Thoracic aorta (tissue), 2 donors: ENCODE measurements at places on chromosomes 16 and 17.

GRCh38 chr17:7775051-7775450 is 57.5 kb downstream of the DNAH2 start:
- H3K27me3 ChIP-seq: no peaks in the 10 kb centered on the region
- H3K4me3 ChIP-seq: no peak overlapping the region
- H3K36me3 ChIP-seq: no peaks in the 10 kb centered on the region
- no peaks in the 10 kb centered on the region for H3K4me1 ChIP-seq

DNA sequence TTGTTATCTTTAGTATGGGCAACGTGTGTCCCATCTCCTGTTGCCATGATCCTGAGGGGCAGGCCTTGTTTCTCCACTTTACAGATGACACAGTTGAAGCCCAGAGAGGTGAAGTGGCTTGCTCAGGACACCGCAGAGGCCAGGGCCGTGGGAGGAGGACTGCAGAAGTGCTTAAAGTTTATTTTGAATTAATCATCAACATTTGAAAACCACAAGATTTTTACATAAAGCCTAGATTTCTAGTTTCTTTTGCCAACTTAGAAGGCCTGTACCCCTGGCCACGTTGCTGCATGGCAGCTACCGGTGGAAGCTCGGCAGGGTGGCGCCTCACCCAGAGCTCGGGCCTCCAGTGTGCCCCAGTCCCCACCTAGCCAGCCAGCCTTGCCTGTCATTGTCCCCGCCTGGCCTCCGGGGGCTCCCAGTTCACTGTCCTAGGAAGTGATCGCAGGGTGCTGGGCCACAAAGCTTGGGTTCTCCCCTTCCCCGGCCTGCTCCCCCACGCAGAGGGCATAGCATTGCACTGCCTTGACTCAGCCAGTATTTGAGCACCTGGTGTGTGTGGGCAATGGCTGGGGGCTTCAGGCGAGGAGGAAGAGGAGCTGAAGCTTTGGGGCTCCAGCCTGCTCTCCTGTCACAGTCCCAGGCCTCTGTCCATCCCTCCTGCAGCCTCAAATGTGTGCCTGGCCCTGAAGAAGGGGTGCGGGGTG is 14.8 kb upstream of the ADCY7 start:
- H3K36me3 ChIP-seq: no peaks in the 10 kb centered on the region
- peaks cover 37% of the 10 kb centered on the region for H3K4me1 ChIP-seq
- H3K4me3 ChIP-seq: no peak overlapping the region
- DNase-seq: no peak
- no peaks in the 10 kb centered on the region for H3K27me3 ChIP-seq

DNA sequence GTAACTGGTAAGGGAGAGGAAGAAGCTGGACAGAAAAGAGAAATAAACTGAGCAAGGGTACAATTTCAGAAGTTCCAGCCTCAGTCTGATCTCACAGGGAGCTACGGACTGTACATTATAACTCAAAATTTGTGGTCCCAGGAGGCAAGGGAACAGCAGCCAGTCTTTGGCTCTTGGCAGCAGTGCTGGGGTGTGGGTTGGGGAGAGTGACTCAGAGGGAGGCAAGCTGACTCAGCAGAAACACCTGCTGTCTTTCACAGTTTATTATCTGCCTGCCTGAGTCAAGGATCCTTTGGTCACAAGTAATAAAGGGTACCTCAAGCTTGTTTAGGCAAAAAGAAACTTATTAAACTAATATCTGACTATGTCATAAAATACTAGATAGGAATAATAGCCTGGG is 73.5 kb upstream of the KIF2B start:
- H3K27me3 ChIP-seq: no peaks in the 10 kb centered on the region
- H3K4me1 ChIP-seq: no peaks in the 10 kb centered on the region
- H3K4me3 ChIP-seq: no peak overlapping the region
- H3K36me3 ChIP-seq: no peaks in the 10 kb centered on the region
- H3K27ac ChIP-seq: no peak overlapping the region

DNA sequence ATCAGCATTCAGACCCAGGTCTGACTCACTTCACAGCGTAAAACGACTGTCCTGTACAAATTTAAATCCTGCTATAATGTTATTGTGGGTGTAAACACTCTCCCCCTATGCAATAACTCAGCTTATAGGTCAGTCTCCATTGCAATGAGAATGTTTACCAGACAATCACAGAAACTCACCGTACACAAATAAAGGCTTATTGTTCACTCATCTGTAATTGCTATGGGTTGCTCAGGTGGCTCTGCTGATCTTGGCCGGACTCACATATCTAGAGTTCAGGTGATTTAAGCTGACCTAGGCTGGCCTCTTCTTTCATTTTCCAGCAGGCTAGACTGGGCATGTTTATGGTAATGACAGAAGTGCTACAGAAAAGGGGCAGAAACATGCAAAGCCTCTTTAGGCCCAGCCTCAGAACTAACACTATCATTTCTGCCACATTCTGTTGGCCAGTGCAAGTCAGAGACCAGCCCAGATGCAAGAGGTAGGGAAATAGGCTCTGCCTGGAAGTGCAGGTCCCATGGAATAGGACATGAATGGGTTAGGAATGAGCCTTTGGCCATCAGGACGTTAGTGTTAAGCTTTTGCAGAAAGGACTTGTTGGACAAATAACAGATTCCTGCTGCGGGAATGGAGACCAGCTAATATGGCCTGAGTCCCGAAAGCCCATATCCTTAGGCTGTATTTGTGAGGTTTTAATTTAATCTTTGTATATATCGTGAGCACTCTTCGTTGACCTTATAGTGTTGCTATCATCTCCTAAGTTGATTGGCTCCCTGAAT is 44.0 kb downstream of the HLF start:
- H3K36me3 ChIP-seq: no peaks in the 10 kb centered on the region
- H3K27me3 ChIP-seq: no peaks in the 10 kb centered on the region
- H3K4me1 ChIP-seq: peaks cover 4% of the 10 kb centered on the region
- no peak for DNase-seq

- H3K27me3 ChIP-seq: no peaks in the 10 kb centered on the region
- no peaks in the 10 kb centered on the region for H3K36me3 ChIP-seq
- no peak overlapping the region for H3K4me3 ChIP-seq
Observed at GRCh38 chr17:62824290-62825131, 16.4 kb upstream of the MARCHF10 start.
